ENCODE measurements at places on chromosomes 6 and 20.
A peak's percentile ranks its signal among the peaks of the same experiment; 100 is the strongest.

DNA sequence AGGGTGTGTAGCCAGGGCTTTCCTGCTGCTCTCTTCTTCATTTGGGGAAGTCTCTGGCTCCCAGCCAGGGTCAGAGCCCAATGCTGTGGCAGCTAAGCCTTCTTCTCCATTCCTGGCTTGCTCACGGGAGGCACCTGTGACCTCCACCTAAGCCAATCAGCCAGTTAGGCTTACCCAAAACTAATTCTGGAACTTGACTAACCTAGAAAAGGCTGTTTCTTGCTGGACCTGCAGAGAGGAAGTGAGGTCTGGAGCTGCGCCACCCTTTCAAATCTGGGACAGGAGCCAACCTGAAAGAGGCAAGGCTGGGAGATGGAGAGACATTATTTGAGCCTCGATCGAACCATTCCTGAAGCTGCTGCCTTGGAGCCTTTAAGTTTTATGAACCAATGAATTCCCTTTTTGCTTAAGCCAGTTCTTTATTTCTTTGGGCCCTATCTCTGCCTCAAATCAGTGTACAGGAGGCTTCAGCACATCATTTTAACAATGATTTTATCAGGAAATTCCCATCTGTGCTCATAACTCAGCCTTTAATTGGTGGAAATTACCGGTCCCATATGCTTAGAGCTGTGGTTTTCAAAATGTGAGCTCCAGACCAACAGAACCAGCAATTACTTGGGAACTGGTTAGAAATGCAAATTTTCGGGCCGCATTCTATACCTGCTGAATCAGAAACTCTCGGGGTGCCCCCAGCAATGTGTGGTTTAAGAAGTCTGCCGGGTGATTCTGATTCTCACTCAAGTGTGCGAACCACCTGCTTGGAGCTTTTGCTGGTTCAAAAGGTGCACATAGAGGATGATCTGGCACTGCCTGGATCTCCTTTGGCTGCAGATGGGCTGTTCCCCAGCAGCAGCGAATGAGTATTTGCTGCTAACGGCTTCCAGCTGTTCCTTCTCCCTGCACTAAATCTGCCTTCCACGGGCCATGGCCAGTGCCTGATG lies 97.4 kb upstream of the RNF24 start:
- H3K27ac ChIP-seq = no peak overlapping the region
- no peaks in the 10 kb centered on the region for H3K36me3 ChIP-seq
- no peak for DNase-seq
- H3K27me3 ChIP-seq = no peaks in the 10 kb centered on the region
- H3K4me3 ChIP-seq = no peak overlapping the region

- peak; percentile 9 for DNase-seq
- H3K27ac ChIP-seq = peak overlapping the region; percentile 84
- H3K27me3 ChIP-seq = no peaks in the 10 kb centered on the region
- H3K4me3 ChIP-seq = no peak overlapping the region
Observed at GRCh38 chr20:4961746-4962145, 39.6 kb downstream of the SLC23A2 start.

DNA sequence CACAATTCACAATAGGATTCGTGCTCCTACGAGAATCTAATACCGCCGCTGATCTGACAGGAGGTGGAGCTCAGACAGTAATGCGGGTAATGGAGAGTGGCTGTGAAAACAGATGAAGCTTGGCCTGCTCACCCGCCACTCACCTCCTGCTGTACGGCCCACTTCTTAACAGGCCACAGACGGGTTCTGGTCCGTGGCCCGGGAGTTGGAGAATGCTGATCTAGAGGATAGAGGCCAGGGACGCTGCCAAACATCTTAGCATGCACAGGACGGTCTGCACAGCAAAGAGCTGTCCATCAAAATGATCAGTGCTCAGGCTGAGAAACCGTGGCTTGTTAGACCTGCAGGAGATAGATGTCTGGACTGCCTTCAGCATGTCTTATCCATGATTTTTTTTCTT lies 186.4 kb downstream of the SASH1 start:
- no peak for DNase-seq
- peaks cover 60% of the 10 kb centered on the region for H3K4me1 ChIP-seq
- H3K27me3 ChIP-seq = no peaks in the 10 kb centered on the region
- no peak overlapping the region for H3K4me3 ChIP-seq
- peak overlapping the region; percentile 98 for H3K27ac ChIP-seq

GRCh38 chr6:69064226-69064625 lies 429.1 kb downstream of the ADGRB3 start:
- H3K36me3 ChIP-seq = no peaks in the 10 kb centered on the region
- H3K27me3 ChIP-seq = no peaks in the 10 kb centered on the region

- no peaks in the 10 kb centered on the region for H3K36me3 ChIP-seq
- H3K27ac ChIP-seq = no peak overlapping the region
- H3K4me3 ChIP-seq = no peak overlapping the region
Observed at GRCh38 chr6:161009991-161010390, 18.4 kb downstream of the MAP3K4 start.

DNA sequence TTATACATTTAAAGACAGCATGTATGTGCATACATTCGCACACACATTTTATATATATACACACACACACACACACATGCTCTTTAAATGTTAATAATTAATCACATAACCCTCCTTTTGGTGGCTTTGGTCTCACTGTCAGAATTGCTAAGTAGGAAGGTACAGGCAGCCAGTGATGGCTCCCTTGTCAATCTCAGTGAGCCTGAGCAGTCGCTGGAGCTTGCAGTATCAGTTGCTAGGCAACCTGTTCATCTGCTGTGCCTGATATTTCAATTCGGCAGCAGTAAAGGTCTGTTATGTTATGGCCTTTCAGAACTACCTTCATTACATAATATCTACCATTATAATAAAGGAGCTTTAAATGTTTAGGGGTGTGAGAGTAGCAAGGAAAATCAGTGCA lies 374.3 kb downstream of the LMBRD1 start:
- no peak overlapping the region for H3K27ac ChIP-seq
- H3K36me3 ChIP-seq = no peaks in the 10 kb centered on the region
- DNase-seq = no peak
- H3K27me3 ChIP-seq = no peaks in the 10 kb centered on the region
- no peaks in the 10 kb centered on the region for H3K4me1 ChIP-seq

GRCh38 chr20:51613580-51613979 lies 71.1 kb upstream of the NFATC2 start:
- no peaks in the 10 kb centered on the region for H3K4me1 ChIP-seq
- no peak for DNase-seq
- H3K27me3 ChIP-seq = no peaks in the 10 kb centered on the region
- peaks cover 5% of the 10 kb centered on the region for H3K36me3 ChIP-seq

DNA sequence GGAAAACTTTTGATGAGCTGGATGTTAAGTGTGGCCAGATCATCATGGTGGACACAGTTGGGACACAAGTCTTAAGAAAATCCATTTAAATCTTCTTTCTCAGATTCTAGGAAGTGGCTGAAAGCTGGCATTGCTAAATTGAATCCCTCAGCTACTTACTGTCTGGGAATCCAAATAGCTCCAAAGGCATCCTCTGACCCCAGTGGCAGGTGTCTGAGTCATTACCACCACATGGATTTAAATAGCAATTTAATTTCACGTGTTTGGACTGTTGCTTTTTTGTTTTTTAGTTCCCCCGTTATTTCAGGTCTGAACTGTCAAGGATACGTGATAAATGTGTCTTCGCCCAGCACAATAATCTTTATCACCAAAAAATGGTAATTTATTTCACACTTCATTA lies 33.2 kb upstream of the HDGFL1 start:
- no peaks in the 10 kb centered on the region for H3K4me1 ChIP-seq
- DNase-seq = no peak
- H3K27me3 ChIP-seq = no peaks in the 10 kb centered on the region
- H3K36me3 ChIP-seq = no peaks in the 10 kb centered on the region
- no peak overlapping the region for H3K4me3 ChIP-seq

DNA sequence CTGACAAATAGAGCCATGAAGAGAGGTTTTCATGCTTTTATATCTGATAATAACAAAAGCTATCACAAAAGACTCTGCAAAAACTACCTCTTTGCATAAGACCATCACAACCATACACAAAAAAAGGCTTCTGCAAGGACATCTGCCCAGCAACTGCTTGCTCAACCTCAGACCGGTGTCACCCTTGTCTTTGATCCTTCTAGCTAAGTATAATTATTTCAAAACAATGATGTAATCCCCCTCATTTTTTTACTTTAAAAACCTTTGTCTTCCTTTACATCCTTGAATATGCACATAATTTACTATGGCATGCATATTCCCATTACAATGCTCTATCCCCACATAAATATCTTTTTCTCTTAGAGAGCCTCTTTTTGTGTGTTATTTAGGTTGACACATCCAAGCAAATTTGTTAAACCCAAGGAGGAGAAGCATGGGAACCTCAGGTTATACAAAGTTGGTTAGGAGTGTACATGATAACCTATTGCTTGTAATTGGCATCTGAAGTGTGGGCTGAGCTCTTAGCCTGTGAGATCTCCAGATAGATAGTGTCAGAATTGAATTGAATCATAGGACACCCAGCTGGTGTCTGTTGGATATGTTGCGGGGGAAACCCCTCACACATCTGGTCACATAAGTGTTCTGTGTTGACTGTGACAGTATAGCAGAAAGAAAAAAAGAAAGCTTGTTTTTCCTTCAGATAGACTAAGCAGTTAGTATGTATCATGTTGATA lies 20.7 kb upstream of the CGA start:
- peaks cover 4% of the 10 kb centered on the region for H3K27me3 ChIP-seq
- no peaks in the 10 kb centered on the region for H3K4me1 ChIP-seq
- DNase-seq = no peak
- no peaks in the 10 kb centered on the region for H3K36me3 ChIP-seq
- no peak overlapping the region for H3K4me3 ChIP-seq
- no peak overlapping the region for H3K27ac ChIP-seq

- H3K27me3 ChIP-seq = no peaks in the 10 kb centered on the region
- H3K4me1 ChIP-seq = peaks cover 9% of the 10 kb centered on the region
- H3K4me3 ChIP-seq = peak overlapping the region; percentile 77
- H3K27ac ChIP-seq = peak overlapping the region; percentile 54
- H3K36me3 ChIP-seq = peaks cover 26% of the 10 kb centered on the region
Observed at GRCh38 chr20:63740627-63741353, 1.2 kb downstream of the SLC2A4RG start.

- H3K36me3 ChIP-seq = no peaks in the 10 kb centered on the region
- no peaks in the 10 kb centered on the region for H3K27me3 ChIP-seq
- H3K4me1 ChIP-seq = peaks cover 20% of the 10 kb centered on the region
- no peak overlapping the region for H3K27ac ChIP-seq
Observed at GRCh38 chr6:137706083-137706750, 160.8 kb upstream of the TNFAIP3 start.

DNA sequence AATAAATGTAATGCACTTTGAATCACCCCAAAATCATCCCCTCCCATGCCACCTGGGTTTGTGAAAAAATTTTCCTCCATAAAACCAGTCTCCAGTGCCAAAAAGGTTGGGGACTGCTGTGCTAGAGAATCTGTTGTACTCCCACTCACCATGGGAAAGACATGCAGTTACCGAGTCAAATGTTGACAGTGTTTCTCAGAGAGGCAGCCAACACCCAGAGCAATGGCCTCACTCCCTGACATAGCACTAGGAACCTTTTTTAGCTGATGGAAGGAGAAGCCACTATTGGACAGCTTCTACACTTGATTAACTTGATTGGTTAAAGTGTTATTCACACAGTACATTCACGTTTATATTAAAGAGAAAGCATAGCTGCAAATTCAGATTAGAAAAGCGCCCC lies 59.8 kb upstream of the MANEA start:
- H3K27ac ChIP-seq = no peak overlapping the region
- DNase-seq = no peak
- H3K27me3 ChIP-seq = no peaks in the 10 kb centered on the region
- no peaks in the 10 kb centered on the region for H3K36me3 ChIP-seq

GRCh38 chr6:43766964-43767461 lies 3.0 kb upstream of the VEGFA start:
- H3K27ac ChIP-seq = no peak overlapping the region
- peaks cover 28% of the 10 kb centered on the region for H3K4me1 ChIP-seq
- H3K4me3 ChIP-seq = no peak overlapping the region
- no peaks in the 10 kb centered on the region for H3K27me3 ChIP-seq

DNA sequence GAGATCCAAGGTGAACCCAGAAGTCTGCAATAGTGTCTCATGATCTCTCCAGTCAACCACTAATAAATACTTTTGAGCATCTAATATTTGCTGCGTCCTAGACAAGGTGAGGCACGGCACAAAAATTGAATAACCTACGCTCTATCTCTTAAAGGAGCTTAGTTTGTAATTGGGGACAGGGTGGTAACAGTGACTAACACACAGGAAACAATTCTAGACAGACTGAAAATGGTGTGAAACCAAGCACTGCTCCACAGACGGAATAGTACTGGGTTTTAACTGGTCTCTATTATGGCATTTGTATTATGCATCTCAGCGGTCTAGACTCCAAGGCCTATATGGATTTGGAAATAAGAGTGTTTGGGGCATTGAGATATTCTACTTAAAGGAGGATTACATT lies 120.1 kb downstream of the CLIC5 start:
- no peak overlapping the region for H3K4me3 ChIP-seq
- H3K4me1 ChIP-seq = peaks cover 9% of the 10 kb centered on the region
- H3K27me3 ChIP-seq = no peaks in the 10 kb centered on the region
- H3K36me3 ChIP-seq = no peaks in the 10 kb centered on the region
- no peak for DNase-seq
- H3K27ac ChIP-seq = no peak overlapping the region

DNA sequence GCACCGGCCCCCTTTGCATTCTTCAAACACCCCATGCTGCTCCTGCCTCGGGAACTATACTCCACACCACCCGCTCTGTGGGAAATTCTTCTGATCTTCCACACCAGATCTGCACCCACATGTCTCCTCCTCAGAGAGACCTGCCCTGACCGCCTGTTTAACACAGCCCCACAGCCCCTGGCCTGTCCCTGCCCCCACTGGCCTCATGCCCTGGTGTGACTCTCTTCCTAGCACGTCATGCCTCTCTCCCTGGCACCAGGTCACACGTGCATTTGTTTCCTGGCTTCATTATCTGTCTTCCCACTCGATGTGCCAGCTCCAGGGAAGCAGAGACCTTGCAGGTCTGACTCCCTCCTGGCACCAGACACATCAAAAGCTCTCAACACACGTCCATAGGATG lies 79.6 kb downstream of the ANKRD60 start:
- H3K27ac ChIP-seq = no peak overlapping the region
- no peaks in the 10 kb centered on the region for H3K36me3 ChIP-seq
- no peaks in the 10 kb centered on the region for H3K4me1 ChIP-seq
- no peak overlapping the region for H3K4me3 ChIP-seq
- H3K27me3 ChIP-seq = peaks cover 22% of the 10 kb centered on the region
- DNase-seq = no peak

DNA sequence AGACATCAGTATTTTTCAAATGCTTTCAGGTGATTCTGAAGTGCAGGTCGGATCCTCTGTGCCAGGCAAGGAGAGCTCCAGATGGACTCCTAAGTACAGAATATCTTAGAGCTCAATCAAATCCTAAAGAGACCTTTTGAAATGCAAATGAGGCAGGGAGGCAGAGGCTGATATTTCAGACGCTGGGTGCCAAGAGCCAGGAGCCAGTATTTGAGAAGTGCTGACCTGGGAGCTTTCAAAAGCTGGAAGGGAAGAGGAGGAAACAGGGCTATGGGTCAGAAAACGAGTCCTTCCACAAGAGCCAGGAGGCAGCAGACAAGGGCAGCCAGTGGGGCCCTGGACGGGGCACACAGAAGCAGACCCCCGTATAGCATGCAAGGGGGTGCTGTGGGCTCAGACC lies 46.1 kb upstream of the DSN1 start:
- no peaks in the 10 kb centered on the region for H3K27me3 ChIP-seq
- peaks cover 65% of the 10 kb centered on the region for H3K36me3 ChIP-seq
- peaks cover 5% of the 10 kb centered on the region for H3K4me1 ChIP-seq
- no peak overlapping the region for H3K27ac ChIP-seq

- peaks cover 36% of the 10 kb centered on the region for H3K4me1 ChIP-seq
- H3K36me3 ChIP-seq = no peaks in the 10 kb centered on the region
- H3K27ac ChIP-seq = peak overlapping the region; percentile 35
- peak; percentile 91 for DNase-seq
- peak overlapping the region; percentile 71 for H3K4me3 ChIP-seq
Observed at GRCh38 chr6:107657755-107658461, 166.2 kb downstream of the SCML4 start.

GRCh38 chr6:112176175-112176574 lies 78.2 kb downstream of the LAMA4 start:
- no peak overlapping the region for H3K27ac ChIP-seq
- no peaks in the 10 kb centered on the region for H3K27me3 ChIP-seq
- peaks cover 91% of the 10 kb centered on the region for H3K36me3 ChIP-seq
- no peak overlapping the region for H3K4me3 ChIP-seq
- DNase-seq = no peak
